ENCODE measurements at places on chromosomes 1 and 21. TPM values are rescaled to one million over a fixed set of nuclear protein-coding genes. Genes with fewer than 3 reads are reported as not detected.
A peak's percentile ranks its signal among the peaks of the same experiment; 100 is the strongest.

Gene OR14K1
- not detected for total RNA-seq

Gene ANKRD34A
- 3.4 TPM for total RNA-seq

Gene THEMIS2
- 18.3 TPM for total RNA-seq

Gene HSPA6
- 5.8 TPM for total RNA-seq

Gene MAN1C1
- 18.4 TPM for total RNA-seq

DNA sequence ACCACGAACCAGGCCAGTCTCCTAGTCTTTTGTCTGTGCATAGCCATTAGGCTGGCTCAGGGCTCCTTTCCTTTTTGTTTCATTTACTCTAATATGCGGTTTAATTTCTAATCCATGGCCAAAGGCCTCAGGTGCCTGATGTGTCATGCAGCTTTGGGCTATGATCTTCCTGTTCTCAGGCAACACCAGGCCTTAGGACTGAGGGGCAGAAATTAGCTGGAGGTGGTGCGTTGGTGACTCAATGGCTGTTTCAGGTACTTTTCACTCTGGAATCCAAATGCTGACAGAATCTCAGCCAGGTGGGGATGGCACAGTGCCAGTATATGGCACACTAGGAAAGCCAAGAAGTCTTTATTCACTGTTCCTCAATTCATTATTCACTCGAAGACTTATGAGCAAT, 105.3 kb downstream of the CACNA1E start:
- DNase-seq: no peak

GRCh38 chr1:1470626-1471388, 758 bp upstream of the ATAD3B start:
- DNase-seq: no peak

- no peak for DNase-seq
These were observed 45.9 kb downstream of the MATN1 start for GRCh38 chr1:30677471-30677870.

- peak; percentile 51 for DNase-seq
These were observed 32.1 kb downstream of the CD244 start for GRCh38 chr1:160830321-160831153.

GRCh38 chr1:233019083-233019482, 68.7 kb downstream of the NTPCR start:
- DNase-seq: no peak

DNA sequence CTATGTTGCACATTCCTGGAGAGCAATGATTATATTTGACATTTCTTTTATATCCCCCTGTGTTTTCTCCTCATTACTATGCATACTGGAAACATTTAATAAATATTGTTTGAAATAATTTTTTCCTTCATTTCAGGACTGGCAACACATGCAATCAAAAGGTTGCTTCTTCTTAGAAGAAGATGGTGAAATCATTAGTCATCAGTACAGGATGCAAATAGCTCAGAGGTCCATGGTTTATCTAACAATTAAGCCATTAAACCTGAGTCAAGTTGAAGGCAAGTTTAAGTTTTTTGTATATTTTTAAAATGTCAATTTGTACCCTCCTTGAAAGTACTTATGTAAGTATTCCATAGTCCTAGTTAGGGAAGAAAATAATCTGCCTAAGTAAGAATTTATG, 22.5 kb downstream of the EFCAB7 start:
- DNase-seq: no peak

GRCh38 chr1:220353229-220354012, 81.2 kb upstream of the RAB3GAP2 start:
- DNase-seq: no peak

GRCh38 chr21:36089946-36090345, 20.1 kb downstream of the CBR1 start:
- no peak for DNase-seq

DNA sequence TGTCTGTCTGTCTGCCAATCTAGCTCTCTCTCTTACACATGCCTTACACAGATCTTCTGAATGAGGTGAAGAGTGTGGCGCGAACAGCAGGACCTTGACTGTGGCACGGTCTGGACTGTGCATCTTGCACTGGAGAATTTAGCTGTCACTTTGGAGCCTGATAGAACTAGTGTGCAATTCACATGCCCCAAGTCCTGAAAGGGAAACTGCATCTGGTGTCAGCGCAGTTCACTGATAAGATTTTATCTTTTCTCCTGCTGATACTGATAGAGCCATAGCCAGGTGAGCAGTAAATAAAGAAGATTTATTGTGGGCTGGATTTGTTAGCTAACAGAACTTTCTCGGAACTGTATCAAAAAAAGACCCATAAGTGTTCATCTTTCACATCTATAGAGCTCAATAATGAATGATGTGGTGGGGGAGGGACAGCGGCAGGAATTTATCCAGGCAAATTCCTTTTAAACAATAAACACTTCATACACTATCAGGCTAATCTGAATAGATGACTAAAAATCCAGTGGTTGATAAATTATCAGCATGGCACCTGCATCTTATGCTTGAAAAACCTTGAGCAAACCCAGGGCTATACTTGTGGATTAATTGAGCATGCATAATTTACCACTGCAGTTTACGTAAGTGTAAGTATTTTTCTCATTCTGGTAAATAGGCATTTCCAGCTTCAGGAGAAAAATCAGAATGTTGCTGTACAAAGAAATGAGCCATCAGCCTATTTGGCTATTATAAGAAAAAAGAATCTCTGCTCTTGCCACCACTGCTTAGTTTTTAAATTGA, 104.1 kb downstream of the NTNG1 start:
- no peak for DNase-seq

Data from mucosa of gallbladder (tissue), 1 donor.